ENCODE measurements at places on chromosomes 6 and 20.

- no peak for DNase-seq
Measured at GRCh38 chr6:118683881-118684872, 32.8 kb upstream of the CEP85L start.

DNA sequence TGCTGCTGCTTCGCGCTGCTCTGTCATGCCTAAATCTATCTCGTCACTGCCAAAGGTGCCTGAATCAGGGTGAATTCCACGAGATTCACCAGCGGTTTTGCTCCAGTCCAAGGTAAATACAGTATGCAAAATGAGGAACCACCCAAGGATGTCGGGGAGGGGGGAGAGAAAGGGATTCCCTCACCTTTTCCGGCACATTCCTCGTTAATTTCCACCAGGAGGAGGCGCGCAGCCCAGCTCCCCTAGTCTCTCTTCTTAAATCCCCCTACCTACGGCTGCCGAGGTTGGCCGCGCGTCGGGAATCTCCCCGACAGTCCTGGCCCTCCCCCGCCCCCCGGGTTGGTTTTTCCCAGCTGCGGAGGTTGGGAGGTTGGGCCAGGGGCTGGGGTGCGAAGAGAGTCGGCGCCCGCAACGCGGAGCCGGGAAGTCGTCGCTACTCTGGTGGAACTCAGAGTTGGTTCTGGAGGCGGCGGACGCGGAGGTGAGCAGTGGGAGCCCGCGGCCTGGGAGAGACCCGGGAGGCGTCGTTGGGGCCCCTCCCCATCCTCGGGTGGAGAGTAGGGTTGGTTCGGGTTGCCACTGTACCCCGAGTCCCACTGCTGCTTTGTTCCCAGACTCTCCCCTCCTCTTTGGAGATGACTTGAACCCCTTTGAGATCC, at the start of gene TPBG:
TPBG (plus strand) TSS at position 390 of the 659 bp plus-strand sequence. CDS start 1,145 bp downstream, outside the sequence.
- peak; percentile 31 for DNase-seq

- DNase-seq: no peak
Measured at GRCh38 chr6:41427642-41428335, 92.4 kb downstream of the NCR2 start.

DNA sequence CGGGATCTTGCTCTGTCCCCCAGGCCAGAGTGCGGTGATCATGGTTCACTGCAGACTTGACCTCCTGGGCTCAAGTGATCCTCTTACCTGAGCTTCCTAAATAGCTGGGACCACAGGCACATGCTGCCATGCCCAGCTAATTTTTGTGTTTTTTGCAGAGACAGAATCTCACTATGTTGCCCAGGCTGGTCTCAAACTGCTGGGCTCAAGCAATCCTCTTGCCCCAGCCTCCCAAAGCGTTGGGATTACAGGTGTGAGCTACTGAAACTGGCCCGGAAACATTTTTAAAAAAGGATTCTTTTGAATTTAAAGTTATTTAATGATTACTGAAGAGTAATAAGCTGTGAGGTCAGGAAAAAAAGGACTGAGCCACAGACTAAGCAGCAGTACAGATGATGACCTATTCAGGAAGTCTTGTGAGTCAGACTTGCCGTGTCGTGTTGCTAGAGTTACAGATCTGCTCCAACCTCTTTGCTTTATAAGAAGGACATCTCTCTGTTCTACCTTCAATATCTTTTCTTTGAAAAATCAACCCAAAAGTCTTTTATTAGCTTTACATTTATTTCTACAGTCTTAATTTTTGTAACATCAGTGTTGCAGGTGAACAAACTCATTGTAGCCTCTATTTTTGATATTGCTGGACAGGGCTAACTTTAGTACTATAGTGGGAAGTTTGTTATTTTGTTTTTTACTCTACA, 108.7 kb downstream of the NCOA3 start:
- DNase-seq: peak; percentile 36

GRCh38 chr6:12760911-12761310, 44.3 kb downstream of the PHACTR1 start:
- no peak for DNase-seq

DNA sequence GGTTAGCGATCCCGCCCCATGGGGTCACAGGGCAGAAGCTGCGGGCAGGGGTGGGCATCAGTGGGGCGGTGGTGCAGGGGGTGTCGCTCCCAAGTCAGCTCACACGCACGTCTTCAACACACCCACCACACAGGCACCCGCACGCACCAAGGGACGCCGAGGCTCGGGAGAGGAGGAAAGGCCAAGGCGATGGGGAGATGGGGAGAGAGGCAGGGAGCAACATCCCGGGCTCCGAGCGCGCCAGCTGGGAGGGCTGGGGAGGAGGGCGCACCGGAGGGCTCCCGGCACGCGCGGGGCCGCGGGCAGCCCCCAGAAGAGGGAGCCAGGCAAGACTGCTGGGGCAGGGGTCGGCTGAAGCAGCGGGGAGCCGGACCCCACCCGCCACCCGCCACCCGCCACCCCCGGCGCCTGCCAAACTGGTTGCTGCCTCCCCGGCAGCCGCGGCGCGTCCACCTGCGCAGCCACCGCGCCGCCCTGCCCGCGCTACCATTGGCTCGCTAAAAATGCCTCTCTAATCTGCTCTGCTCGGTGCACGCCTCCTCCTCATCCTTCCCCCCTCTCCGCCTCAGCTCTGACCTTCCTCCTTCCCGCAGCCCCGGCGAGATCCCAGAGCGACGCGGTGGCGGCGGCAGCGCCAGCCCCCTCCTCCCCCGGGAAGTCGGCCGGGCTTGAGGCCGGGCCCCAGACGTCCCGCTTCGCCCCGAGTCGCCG, at the start of gene PACSIN1:
PACSIN1 (plus strand) TSS at position 546 of the 711 bp plus-strand sequence. CDS start 60,230 bp downstream, outside the sequence.
- no peak for DNase-seq

GRCh38 chr20:35171753-35172433, at the start of gene PROCR:
TSS of gene PROCR (plus strand) at chr20:35172072. CDS start at chr20:35172155, 83 bp downstream.
- DNase-seq: peak; percentile 75

GRCh38 chr6:33298773-33299236, at the start of gene RGL2:
TSS of gene RGL2 (minus strand) at chr6:33298942. CDS start at chr6:33298610, 332 bp downstream.
- no peak for DNase-seq

- DNase-seq: no peak
Measured at GRCh38 chr20:10007747-10008146, 27.0 kb upstream of the ANKEF1 start.

- peak; percentile 29 for DNase-seq
Measured at GRCh38 chr6:125546841-125547251, 202.6 kb upstream of the HEY2 start.

- DNase-seq: no peak
Measured at GRCh38 chr20:36924167-36925045, 27.1 kb downstream of the SAMHD1 start.

- DNase-seq: no peak
Measured at GRCh38 chr6:34011264-34011663, 134.6 kb downstream of the GRM4 start.

GRCh38 chr20:46375771-46376170, 30.6 kb downstream of the ELMO2 start:
- DNase-seq: peak; percentile 63

- peak; percentile 53 for DNase-seq
Measured at GRCh38 chr6:46419576-46420002, 71.7 kb downstream of the RCAN2 start.

- DNase-seq: peak; percentile 44
Measured at GRCh38 chr6:52574709-52575501, 2.0 kb downstream of the TRAM2 start.

- DNase-seq: no peak
Measured at GRCh38 chr6:113050979-113051378, 703.8 kb downstream of the RFPL4B start.

DNA sequence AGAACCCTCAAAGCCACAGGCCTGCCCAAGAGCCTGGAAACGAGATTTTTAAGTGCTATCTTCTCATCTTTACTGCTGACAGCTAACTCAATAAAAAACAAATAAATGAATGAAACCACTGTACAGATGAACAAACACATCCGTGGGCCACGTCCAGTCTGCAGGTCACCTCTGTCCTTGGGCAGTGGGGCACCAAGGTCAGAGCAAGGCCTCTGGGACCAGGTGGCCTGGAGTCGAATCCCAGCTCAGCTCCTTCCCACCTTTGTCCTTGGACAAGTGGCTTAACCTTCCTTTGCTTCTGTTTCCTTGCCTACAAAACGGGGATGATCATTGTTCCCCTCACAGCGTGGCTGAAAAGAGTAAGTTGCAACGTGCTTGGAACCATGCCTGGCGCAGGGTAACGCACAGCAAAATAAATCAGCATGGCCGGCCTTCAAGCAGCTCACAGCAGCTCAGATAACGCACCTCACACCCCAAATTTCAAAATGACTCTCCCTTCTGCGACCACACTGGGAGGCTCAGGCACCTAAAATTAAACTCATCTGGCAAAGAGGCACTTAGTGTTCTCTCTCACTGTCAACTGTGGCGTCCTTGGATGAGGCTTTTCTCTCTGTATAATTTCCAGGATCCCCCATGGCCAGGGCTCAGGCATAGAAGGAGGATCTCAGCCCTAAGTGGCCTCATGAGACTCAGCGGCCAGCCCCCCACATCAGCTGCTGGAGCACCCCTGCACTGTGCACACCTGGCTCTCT, 35.7 kb downstream of the RRBP1 start:
- DNase-seq: no peak

DNA sequence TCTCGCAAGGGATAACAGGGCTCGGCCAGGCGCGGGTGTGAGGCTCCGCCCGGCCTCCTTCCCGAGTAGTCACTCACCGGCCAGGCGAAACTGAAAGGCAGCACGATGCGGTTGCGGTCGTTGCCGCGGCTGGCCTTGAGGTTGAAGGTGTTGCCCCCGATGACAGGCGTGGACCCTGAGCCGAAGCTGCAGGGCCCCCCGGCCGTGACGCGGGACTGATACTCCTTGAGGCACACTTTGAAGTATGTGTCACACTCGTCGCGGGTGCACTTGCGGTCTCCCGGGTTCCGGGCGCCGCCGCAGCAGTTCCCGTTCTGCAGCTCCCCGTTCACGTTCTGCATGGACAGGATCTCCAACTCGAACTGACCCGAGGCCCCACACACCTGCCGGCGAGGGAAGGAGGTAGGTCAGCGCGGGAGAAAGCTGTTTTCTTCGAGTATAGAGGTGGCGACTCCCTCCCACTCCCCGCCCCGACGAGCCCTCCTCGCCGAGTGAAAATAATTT, 1.1 kb downstream of the JAG1 start:
- peak; percentile 34 for DNase-seq

DNA sequence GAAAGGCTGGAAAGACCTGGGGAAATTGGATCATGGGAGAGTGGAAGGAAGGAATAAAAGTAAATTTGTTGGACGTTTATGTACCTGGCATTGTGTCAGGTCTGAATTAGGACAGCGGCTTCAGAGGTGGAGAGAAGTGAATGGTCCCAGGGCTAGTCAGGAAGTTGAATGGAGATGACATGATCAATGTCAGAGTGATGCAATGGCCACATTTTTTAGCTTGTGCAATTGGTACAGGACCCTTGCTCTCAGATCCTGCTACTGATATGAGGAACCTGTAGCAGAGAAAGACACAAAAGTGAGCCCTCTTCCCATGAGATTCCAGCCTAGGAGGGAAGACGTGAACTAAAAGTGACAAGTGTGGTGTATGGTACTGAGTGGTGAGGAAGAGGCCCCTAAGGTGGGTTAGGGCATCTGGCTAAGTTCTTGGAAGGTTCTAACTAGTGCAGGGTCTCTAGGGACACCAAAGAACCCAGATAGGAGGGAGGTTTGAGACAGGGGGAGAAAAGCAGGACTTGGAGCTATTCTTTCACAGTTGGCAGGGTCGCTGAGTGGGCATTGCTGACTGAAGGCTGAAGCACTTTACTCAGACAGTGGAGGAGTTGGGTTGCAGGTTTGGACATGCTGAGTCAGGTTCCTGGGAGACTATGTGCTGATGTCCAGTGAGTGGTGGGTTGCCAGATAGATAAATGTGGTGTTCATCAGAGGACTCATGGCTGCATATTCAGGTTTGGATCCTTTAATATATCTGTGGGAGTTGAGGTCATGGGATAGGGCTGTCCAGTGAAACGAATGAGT, 266.1 kb upstream of the RNF24 start:
- DNase-seq: no peak

DNA sequence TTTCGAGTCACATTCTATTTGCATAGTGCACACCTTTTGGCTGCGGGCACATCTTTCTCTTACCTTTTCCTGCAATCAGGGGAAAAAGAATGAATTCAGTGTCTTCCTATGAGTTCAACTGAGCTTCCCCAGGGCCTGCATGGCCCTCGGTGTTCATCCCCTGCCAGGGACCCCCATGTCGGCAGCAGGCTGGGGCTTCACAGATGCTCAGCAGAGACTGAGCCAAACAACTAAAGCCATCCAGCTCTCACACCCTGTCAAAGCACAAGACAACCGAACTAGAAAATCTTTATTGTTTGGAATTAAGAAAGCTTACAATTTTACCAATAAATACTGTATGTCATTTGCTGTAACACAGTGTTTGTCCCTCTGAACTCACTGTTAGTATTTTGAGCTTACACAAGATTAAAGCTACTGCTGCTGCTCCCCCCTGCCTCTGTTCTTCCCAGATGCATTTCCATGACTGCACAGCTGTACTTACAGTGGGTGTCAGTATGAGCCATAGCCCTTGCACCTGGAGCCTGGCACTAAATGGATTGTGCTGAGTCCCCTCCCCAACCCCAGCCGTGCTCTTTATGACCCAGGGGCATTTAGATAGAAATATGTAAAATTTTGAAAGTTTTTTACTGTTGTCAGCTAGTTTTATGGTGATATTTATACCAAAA, 205.8 kb downstream of the TMEM242 start:
- DNase-seq: no peak

DNA sequence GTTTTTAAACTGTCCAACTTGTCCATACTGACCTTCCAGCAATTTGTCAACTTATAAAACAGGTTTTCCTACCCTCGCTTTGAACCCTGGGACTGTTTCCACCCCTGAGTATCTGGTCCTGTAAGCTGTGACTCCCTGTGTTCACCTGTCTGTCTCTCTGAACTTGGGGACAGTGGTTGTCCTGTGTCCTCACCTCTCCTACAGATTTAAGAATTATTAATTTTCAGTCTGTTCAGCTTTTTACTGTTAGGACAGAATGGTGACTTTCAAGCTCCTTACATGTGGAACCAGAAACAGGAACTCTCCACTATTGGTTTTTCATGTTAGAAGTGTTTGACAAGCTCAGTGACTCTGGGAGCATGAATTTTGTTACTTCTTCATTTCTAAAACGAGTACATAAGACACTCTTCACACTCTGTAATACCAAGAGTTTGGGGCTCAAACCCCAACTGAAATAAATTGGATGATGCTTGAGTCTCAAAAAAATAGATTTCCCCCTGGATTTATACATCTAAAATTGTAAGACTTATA, 713.9 kb downstream of the COL12A1 start:
- DNase-seq: no peak

- peak; percentile 10 for DNase-seq
Measured at GRCh38 chr6:78492351-78493017, 374.9 kb upstream of the IRAK1BP1 start.

GRCh38 chr6:132070356-132070755, 119.2 kb upstream of the CCN2 start:
- peak; percentile 34 for DNase-seq

GRCh38 chr20:46651091-46651962, at the start of gene SLC13A3:
TSS of gene SLC13A3 (minus strand) at chr20:46651459. CDS start at chr20:46651421, 38 bp downstream.
- no peak for DNase-seq
